Heart right ventricle (tissue), 16 donors: ENCODE measurements at places on chromosomes 5 and 9.
A peak's percentile ranks its signal among the peaks of the same experiment; 100 is the strongest.

GRCh38 chr5:139194486-139194885 is 3.7 kb downstream of the SIL1 start:
- H3K27ac ChIP-seq = no peak overlapping the region
- H3K4me1 ChIP-seq = peaks cover 42% of the 10 kb centered on the region
- H3K36me3 ChIP-seq = no peaks in the 10 kb centered on the region
- H3K4me3 ChIP-seq = no peak overlapping the region
- DNase-seq = no peak

DNA sequence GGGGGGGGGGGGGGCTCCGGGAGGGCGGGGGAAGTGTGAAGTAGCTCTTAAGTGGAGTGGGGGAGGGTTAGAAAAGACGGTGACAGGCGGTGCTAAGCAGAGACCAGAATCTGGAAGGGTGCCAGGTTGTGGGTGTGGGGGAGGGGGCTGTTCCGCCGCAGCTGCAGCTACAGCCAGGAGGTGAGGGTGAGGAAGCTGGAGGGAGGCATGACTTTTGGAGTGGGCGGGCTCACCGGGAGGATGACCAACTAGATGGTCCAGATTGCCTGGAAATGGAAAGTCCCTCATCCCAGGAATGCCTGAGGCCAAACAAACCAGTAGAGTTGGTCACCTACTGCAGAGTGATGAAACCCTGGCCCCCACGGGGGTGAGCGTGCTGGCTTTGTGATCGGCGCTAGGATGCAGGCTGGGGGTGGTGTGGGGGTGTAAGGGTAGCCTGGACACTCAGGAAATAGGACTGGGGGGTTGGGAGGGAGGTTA is 158.1 kb upstream of the SHB start:
- peak; percentile 27 for DNase-seq
- H3K27ac ChIP-seq = no peak overlapping the region

- H3K4me1 ChIP-seq = no peaks in the 10 kb centered on the region
- H3K27ac ChIP-seq = no peak overlapping the region
- DNase-seq = no peak
- H3K4me3 ChIP-seq = no peak overlapping the region
Measured at GRCh38 chr9:9998491-9999287, 614.1 kb downstream of the PTPRD start.

- no peak overlapping the region for H3K27ac ChIP-seq
- H3K4me1 ChIP-seq = no peaks in the 10 kb centered on the region
- no peaks in the 10 kb centered on the region for H3K27me3 ChIP-seq
- DNase-seq = no peak
Measured at GRCh38 chr9:115969096-115969495, 184.5 kb upstream of the PAPPA start.

- H3K4me1 ChIP-seq = no peaks in the 10 kb centered on the region
- DNase-seq = no peak
- H3K27me3 ChIP-seq = no peaks in the 10 kb centered on the region
- no peak overlapping the region for H3K27ac ChIP-seq
- H3K4me3 ChIP-seq = no peak overlapping the region
- H3K36me3 ChIP-seq = no peaks in the 10 kb centered on the region
Measured at GRCh38 chr5:59698207-59699178, 195.0 kb downstream of the PDE4D start.

DNA sequence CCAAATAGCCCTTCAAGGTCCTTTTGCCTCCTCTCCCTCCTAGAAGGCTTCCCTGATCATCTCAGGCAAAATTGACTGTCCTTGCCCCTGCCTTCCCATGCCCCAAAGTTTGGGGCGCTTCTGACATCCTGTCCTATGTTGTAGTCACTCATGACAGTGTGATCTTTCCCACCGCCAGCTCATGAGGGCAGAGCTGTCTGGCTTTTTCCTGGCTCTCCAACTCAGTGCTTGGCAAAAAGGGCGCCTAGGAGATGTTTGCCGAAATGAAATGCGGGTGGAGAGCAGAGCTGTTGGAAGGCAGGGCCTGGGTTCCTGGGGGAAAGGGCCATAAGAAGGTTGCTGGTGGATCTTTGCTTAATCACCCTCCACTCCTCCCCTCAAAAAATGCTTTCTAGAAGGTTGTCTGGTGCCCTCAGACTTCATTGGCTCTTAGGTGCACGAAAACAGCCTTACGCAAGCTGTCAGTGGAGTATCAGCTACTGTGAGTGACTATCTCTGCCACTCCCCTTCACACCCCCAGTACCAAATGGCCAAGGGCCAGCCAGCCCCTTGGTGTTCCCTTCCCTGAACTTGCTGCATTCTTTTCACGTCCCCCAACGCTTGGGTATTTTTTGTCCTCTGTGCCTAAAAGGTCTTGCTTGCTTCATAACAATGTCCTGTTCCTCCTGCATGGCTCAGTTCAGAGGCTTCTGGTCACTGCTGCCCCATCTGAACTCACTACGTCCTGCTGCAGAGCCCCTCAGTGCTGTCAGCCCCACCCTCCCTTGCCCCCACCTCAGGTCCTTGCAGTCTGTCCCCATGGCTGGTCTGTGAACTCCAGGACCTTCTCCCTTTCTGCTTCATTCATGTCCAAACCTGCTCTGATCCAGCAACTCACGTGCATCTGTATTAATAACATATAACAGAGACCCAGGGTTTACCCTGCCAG is 2.6 kb upstream of the SLC25A51 start:
- no peak for DNase-seq
- H3K27ac ChIP-seq = no peak overlapping the region
- H3K4me3 ChIP-seq = no peak overlapping the region
- H3K4me1 ChIP-seq = peaks cover 21% of the 10 kb centered on the region
- H3K36me3 ChIP-seq = no peaks in the 10 kb centered on the region
- H3K27me3 ChIP-seq = no peaks in the 10 kb centered on the region

GRCh38 chr5:6642655-6643054 is 9.4 kb downstream of the SRD5A1 start:
- H3K27ac ChIP-seq = no peak overlapping the region
- DNase-seq = no peak
- no peaks in the 10 kb centered on the region for H3K4me1 ChIP-seq
- H3K4me3 ChIP-seq = no peak overlapping the region

GRCh38 chr5:17075236-17075635 is 139.1 kb upstream of the MYO10 start:
- no peak for DNase-seq
- H3K36me3 ChIP-seq = no peaks in the 10 kb centered on the region
- no peak overlapping the region for H3K4me3 ChIP-seq
- H3K4me1 ChIP-seq = peaks cover 9% of the 10 kb centered on the region
- H3K27me3 ChIP-seq = no peaks in the 10 kb centered on the region

- H3K36me3 ChIP-seq = no peaks in the 10 kb centered on the region
- H3K27ac ChIP-seq = no peak overlapping the region
- H3K4me1 ChIP-seq = peaks cover 4% of the 10 kb centered on the region
- H3K27me3 ChIP-seq = no peaks in the 10 kb centered on the region
- DNase-seq = no peak
Measured at GRCh38 chr9:512555-513272, 298.0 kb downstream of the DOCK8 start.

DNA sequence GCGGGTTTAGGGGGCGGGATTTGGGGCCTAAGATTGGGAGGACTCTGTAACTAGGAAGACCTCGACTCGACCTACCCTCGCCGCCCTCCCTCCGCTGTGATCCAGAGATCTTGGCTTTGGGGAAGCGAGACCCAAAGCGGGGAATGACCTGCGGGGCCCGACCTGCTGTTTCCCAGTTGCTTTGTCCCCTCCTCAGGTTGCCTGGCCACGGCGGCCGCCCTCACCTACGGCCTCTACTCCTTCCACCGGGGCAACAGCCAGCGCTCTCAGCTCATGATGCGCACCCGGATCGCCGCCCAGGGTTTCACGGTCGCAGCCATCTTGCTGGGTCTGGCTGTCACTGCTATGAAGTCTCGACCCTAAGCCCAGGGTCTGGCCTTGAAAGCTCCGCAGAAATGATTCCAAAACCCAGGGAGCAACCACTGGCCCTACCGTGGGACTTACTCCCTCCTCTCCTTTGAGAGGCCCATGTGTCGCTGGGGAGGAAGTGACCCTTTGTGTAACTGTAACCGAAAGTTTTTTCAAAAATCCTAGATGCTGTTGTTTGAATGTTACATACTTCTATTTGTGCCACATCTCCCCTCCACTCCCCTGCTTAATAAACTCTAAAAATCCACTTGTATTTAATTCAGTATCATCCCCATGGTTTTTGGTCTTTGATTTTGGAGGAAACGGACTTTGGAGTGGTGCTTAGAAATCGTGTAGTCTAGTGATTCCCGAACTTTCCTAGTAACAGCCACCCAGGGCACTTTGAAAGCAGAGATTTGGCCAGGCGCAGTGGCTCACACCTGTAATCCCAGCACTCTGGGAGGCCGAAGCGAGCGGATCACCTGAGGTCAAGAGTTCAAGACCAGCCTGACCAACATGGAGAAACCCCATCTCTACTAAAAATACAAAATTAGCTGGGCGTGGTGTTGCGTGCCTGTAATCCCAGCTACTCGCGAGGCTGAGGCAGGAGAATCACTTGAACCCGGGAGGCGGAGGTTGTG is 878 bp downstream of the HIGD2A start:
- peak overlapping the region; percentile 81 for H3K4me3 ChIP-seq
- H3K36me3 ChIP-seq = peaks cover 64% of the 10 kb centered on the region
- H3K4me1 ChIP-seq = peaks cover 27% of the 10 kb centered on the region
- no peaks in the 10 kb centered on the region for H3K27me3 ChIP-seq
- peak overlapping the region; percentile 96 for H3K27ac ChIP-seq
- no peak for DNase-seq
